Adrenal gland (tissue), 19 donors: ENCODE measurements at places on chromosomes 4 and X. TPM values are rescaled to one million over a fixed set of nuclear protein-coding genes. Genes with fewer than 3 reads are reported as not detected.

DNA sequence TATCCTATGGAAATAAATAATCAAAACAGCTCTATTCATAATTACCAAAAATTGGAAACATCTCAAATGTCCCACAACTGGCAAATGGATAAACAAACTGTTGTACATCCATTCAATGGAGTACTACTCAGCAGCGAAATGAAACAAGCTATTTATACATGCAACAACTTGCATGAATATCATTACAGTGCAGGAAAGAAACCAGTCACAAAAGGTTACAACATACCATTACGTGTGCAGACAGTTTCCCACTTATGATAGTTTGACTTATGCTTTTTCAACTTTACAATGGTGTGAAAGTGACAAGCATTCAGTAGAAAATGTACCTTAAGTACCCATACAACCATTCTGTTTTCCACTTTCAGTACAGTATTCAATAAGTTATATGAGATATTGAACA, 82.3 kb downstream of the NEK1 start:
- H3K4me3 ChIP-seq, result no peak overlapping the region
- no peaks in the 10 kb centered on the region for H3K4me1 ChIP-seq
- peaks cover 17% of the 10 kb centered on the region for H3K36me3 ChIP-seq
- no peaks in the 10 kb centered on the region for H3K27me3 ChIP-seq
- H3K27ac ChIP-seq, result no peak overlapping the region
- DNase-seq, result no peak

DNA sequence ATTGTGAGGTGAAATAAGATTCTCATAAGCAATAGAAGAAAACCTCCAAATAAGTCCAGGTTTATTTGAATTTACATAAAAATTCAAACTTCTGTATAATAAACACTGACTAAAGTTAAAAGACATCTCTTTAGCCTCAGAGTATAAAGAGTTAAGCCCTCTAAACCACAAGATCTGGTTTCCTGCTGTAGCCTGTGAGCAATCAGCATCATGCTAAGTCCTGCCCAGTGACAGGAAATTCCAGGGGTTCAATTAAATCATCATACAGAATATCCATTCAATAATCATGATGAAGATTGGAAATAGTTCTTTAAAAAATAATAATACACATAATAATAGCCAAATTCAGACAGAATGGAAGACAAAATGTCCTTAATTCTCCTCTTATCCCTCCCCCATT, 139.2 kb upstream of the DGKK start:
- no peak overlapping the region for H3K27ac ChIP-seq
- no peak overlapping the region for H3K4me3 ChIP-seq
- H3K27me3 ChIP-seq, result peaks cover 4% of the 10 kb centered on the region
- no peaks in the 10 kb centered on the region for H3K36me3 ChIP-seq

UGT2A1 gene
- total RNA-seq, result not detected

GRCh38 chrX:31117266-31117665, 45.4 kb upstream of the FTHL17 start:
- no peak overlapping the region for H3K4me3 ChIP-seq
- no peaks in the 10 kb centered on the region for H3K36me3 ChIP-seq
- no peak overlapping the region for H3K27ac ChIP-seq
- H3K4me1 ChIP-seq, result no peaks in the 10 kb centered on the region
- H3K27me3 ChIP-seq, result no peaks in the 10 kb centered on the region

GRCh38 chr4:146458594-146458993, 63.1 kb downstream of the SLC10A7 start:
- no peaks in the 10 kb centered on the region for H3K36me3 ChIP-seq
- no peaks in the 10 kb centered on the region for H3K27me3 ChIP-seq
- no peaks in the 10 kb centered on the region for H3K4me1 ChIP-seq
- H3K27ac ChIP-seq, result no peak overlapping the region
- H3K4me3 ChIP-seq, result no peak overlapping the region

DNA sequence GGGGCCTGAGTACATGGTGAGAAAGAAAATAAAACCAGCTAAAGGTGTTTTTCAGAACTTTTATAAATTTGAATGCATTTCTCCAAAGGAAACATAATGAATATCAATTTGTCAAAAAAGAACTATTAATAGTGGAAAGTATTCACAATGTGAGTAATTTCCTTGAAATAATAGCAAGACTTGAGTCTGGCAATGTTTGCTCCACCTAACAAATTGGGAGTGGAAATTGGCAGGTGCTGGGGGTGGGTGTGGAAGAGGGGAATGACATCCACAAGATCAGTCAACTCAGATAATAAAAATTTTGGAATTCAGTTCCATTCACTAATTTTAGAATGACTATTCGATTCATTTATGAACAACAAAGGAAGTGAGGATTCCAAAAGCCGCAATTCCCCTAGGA, 884.8 kb upstream of the SLIT2 start:
- H3K4me3 ChIP-seq, result no peak overlapping the region
- no peak overlapping the region for H3K27ac ChIP-seq
- DNase-seq, result no peak
- no peaks in the 10 kb centered on the region for H3K36me3 ChIP-seq

SUPT20HL2 gene
- not detected for total RNA-seq

- H3K4me3 ChIP-seq, result no peak overlapping the region
- DNase-seq, result no peak
Measured at GRCh38 chr4:101655005-101655404, 135.5 kb upstream of the BANK1 start.

PWWP3B gene
- total RNA-seq, result 6.8 TPM

SLC9B1 gene
- 0.54 TPM for total RNA-seq

GRCh38 chr4:176333076-176333475, 13.3 kb downstream of the SPCS3 start:
- no peaks in the 10 kb centered on the region for H3K4me1 ChIP-seq
- H3K4me3 ChIP-seq, result no peak overlapping the region
- no peak for DNase-seq
- H3K27ac ChIP-seq, result no peak overlapping the region
- H3K27me3 ChIP-seq, result no peaks in the 10 kb centered on the region

- H3K27me3 ChIP-seq, result no peaks in the 10 kb centered on the region
- DNase-seq, result peak; percentile 46
- no peak overlapping the region for H3K4me3 ChIP-seq
Measured at GRCh38 chr4:147984065-147984777, 252.3 kb downstream of the ARHGAP10 start.

RTL3 gene
- total RNA-seq, result not detected

- no peak for DNase-seq
- H3K36me3 ChIP-seq, result no peaks in the 10 kb centered on the region
- H3K4me3 ChIP-seq, result no peak overlapping the region
- H3K4me1 ChIP-seq, result no peaks in the 10 kb centered on the region
Measured at GRCh38 chrX:140087875-140088274, 122.6 kb upstream of the CXorf66 start.

IL1RAPL1 gene
- not detected for total RNA-seq

GRCh38 chr4:17964576-17964975, 57.0 kb downstream of the LCORL start:
- DNase-seq, result no peak
- no peaks in the 10 kb centered on the region for H3K36me3 ChIP-seq

GRCh38 chr4:183618681-183619080, 40.3 kb downstream of the RWDD4 start:
- H3K4me1 ChIP-seq, result peaks cover 39% of the 10 kb centered on the region
- no peaks in the 10 kb centered on the region for H3K36me3 ChIP-seq
- no peaks in the 10 kb centered on the region for H3K27me3 ChIP-seq
- H3K27ac ChIP-seq, result peak overlapping the region; percentile 78
- H3K4me3 ChIP-seq, result no peak overlapping the region
- DNase-seq, result no peak

DNA sequence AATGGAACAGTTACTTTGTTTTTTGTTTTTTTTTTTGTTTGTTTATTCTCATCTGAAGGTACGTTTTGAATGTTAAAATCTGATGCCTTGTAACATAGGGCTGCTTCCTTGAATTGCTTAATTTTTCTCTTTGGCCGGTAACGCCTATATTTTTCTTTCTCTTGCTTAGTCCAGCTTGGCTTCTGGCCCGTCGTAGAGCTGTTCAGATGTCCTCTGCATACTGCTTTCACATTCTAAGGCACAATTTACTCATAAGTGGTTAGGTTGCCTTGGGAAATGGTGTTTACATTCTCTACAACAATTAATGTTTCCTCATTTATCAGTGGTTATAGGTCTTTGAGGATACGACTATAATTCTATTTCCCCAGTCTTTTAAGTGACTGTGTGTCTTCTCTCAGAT, 7.9 kb downstream of the NONO start:
- H3K36me3 ChIP-seq, result peaks cover 59% of the 10 kb centered on the region
- H3K27me3 ChIP-seq, result no peaks in the 10 kb centered on the region
- DNase-seq, result no peak
- H3K4me1 ChIP-seq, result no peaks in the 10 kb centered on the region
- H3K27ac ChIP-seq, result no peak overlapping the region

CCNQ gene
- total RNA-seq, result 32.5 TPM

NHS gene
- 6.8 TPM for total RNA-seq

GRCh38 chrX:138925330-138925729, 213.8 kb upstream of the FGF13 start:
- peak; percentile 59 for DNase-seq
- no peak overlapping the region for H3K4me3 ChIP-seq
- H3K4me1 ChIP-seq, result no peaks in the 10 kb centered on the region
- peaks cover 8% of the 10 kb centered on the region for H3K27me3 ChIP-seq
- no peaks in the 10 kb centered on the region for H3K36me3 ChIP-seq
- no peak overlapping the region for H3K27ac ChIP-seq

SLC10A4 gene
- not detected for total RNA-seq

DNA sequence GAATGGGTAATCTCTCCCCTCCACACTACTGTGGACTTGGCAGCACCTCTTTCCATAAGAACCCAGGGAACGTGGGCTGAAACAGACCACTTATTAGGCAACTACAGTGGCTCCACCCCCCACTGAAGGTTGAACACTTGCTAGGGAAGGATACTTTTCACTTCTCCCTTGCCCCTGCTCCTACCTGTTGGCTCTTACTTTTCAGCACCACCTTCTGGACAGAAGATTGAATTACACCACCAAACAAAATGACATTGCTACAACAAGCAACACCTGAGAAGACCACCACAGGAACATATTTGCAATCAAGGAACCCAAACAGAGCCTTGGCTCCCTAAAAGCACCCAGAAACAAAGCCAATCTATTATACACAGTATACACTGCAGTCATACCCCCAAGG, 132.1 kb upstream of the CXCL13 start:
- no peaks in the 10 kb centered on the region for H3K27me3 ChIP-seq
- no peaks in the 10 kb centered on the region for H3K36me3 ChIP-seq
- H3K27ac ChIP-seq, result no peak overlapping the region

- no peaks in the 10 kb centered on the region for H3K36me3 ChIP-seq
- H3K27me3 ChIP-seq, result no peaks in the 10 kb centered on the region
- peak overlapping the region; percentile 66 for H3K27ac ChIP-seq
- DNase-seq, result no peak
- no peak overlapping the region for H3K4me3 ChIP-seq
Measured at GRCh38 chr4:139986689-139987501, 167.1 kb downstream of the MAML3 start.
